Hippocampal formation (tissue), 2 donors: ENCODE measurements at places on chromosomes 6 and 20.

- DNase-seq, result no peak
Observed at GRCh38 chr6:161219680-161220079, 54.2 kb downstream of the AGPAT4 start.

DNA sequence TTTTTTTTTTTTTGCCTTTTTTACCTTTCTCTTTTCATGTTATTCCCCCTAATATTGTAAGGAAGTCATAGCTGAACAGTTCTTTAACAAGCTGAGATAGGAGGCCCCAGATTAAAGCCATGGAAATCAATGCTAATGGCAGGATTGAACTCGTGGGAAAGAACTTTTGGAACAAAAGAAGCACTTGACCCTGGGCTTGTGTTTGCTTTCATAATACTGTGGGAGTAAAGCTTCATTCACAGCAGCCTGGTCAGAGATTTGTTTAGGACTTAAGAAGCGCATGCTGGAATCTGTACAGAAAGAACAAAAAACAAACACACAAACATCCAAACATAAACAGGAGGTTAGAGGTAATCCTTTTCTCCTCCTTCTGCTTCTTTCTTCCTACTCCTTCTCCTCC, 5.1 kb downstream of the HEY2 start:
- DNase-seq, result no peak

- DNase-seq, result no peak
Observed at GRCh38 chr6:47718571-47718970, 20.2 kb downstream of the ADGRF4 start.

DNA sequence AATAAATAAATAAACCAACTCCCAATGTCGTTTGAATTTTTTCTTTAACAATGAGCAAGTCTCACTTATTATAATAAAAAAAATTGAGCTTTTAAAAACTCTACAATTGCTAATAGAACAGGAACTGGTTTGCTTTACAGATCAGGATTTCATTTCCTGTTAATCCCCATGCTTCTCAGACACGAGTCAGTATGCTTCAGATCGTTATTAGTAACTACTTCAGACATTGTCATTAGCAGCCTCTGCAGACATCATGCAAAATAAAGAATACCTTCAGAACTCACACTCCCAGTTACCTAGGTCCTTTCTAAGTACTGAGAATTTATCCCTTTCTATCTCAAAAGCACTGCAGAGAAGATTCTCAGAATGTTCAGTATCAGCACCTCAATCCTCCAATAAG, 10.0 kb upstream of the FAM210B start:
- no peak for DNase-seq

- no peak for DNase-seq
Observed at GRCh38 chr6:167695831-167696230, 130.9 kb upstream of the AFDN start.

GRCh38 chr20:50004229-50004628, 21.4 kb downstream of the SNAI1 start:
- DNase-seq, result no peak

DNA sequence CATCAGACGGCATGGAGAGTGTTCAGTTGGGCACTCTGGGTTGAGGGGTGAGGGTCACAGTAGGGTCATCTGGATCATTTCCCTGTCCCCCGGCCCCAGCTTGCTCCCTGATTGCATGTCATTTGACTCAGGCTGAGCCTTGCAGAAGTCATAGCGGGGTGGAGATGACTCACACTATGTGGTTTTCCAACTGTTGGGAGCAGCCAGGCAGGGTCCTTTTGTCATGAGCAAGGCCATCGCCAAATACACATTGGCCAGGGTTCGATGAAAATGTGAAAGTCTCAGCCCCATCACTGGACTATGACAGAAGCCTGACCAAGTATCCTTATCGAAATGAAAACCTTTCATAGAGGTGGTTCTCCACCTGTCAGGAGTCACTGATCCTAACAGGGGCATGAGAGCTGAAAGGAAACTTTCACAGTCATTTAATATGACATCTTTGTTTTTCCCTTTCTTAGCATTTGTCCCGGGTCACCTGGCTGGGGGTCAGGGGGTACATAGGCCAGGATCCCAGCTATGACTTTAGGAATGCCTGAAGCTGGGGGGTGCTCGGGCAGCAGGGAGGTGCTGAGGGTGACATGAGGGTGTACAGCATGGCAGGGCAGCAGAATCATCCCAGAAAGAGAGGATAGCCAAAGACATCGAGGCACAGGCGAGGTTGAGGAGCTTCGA, 70.2 kb upstream of the CD93 start:
- DNase-seq, result no peak

DNA sequence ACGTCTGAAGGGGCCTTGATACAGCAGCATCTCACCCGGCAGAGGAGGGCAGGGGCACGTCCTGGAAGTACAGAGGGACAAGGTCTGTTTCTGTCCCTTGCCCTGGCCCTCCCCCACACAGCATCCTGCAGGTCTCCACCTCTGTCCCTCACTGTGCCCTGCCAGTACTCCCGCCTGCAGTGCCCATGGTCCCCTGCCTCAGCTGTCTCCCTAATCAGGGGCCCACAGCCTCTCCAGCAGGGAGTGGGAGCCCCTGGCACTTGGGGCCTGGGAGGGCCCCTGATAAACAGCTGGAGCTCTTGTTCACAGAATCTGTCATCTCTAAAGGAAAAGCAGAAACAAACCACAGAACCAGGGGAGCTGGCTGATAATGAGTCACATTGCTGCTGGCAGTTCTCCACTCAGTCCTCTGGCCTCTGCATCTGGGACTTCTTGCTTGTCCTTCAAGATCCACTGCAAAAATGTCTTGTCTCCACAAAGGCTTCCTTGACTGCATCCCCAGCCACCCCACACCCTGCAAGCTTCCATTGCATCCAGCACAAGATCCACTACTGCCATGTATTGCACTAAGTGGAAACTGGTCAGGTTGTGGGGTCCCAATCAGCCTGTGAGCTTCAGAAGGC, 33.2 kb upstream of the TAF8 start:
- no peak for DNase-seq

GRCh38 chr6:149208134-149208601, 109.3 kb upstream of the TAB2 start:
- DNase-seq, result peak; percentile 58

DNA sequence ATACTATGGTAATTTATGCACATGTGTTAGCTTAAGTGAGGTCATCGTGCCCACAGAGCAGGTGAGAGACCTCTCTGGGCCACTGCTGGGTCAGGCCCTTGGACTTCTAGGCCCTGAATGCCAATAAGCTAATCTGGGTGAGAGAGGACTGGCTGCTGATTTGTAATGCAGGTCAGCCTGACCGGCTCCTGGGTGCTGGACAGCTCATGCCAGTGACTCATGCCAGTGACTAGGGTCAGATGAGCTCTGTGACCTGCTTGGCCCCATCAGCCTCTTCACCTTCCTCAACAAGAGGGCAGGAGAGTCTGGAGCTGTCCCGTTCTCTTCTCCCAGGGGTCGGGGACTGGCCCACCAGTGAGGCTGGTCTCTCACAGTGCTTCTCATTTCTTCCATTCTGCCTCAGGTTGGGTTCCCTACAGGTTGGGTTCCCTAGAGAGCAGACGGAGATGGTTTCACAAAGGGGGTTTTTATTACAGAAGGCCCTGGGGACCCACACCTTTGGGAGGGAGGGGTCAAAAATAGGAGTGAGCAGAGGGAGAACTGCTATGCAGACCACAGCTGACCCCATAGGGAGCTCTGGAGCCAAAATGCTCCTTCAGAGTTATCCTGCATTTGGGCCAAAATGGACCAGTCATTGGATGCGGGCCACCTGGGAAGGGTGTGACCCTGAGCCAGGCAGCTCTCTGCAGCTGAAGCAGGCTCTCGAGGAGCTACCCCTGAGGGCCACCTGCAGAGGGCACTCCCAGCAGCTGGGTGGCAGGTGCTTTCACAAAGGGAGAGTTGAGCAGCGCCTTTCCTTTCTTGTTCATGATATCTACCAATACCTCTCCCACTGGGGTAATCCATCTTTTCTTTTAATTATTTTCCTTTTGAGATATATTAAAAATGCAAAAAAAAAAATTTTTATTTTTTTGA, 2.2 kb upstream of the OXT start:
- DNase-seq, result no peak

DNA sequence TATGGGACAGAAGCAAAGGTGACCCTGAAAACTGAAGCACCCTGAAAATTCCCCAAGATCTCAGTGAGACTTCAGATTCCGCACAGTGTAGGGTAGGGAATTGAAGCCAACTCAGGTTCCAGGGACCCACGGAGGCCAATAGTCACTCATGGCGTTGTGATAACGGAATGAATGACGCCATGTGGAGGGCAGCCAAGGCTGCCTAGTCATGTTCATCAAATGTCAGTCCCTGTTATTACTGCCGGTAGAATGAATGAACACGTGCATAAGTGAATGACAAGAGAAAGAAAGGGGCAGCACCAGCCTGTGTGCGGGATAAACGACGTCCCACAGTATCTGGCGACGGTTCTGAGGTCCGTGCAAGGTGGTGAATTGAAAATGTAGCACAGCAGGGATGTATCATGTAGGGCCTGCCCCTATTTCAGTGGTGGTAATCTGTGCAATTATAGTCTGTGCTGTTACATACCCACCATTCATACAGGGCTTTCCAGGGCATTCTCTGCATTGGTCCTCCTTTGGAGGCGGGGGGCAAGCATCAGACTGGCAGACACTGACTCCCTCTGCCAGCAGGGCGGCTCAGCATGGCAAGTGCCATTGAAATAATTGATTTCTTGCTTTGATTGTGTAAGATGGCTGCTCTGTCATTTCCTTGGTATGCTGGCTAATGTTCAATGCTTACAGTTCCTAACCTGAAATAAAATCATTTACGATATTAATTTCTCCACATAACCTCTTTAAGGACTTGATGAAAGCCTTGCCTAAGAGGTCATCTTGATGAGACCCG, 386.9 kb downstream of the CDH4 start:
- DNase-seq, result no peak

- no peak for DNase-seq
Observed at GRCh38 chr6:33164665-33165373, 27.4 kb downstream of the COL11A2 start.

- DNase-seq, result no peak
Observed at GRCh38 chr6:167272696-167273379, 18.3 kb upstream of the UNC93A start.

DNA sequence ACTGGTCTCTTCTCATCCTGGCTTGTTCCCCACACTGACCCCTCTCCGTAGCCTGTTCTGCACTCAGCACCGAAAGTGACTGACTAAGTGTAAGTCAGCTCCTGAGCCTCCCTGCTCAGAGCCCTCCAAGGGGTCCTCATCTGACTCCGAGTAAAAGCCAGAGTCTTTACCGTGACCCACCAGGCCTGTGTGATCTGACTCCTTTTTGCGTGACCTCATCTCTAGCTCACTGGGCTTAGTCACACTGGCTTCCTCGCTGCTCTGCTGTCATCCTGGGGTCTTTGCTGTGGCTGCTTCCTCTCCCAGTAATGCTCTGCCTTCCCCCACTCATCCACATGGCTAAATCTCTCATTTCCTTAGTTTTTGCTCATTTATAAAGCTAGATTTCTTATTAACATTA, 116.6 kb downstream of the PLCB4 start:
- DNase-seq, result no peak

GRCh38 chr6:160004419-160005175, 35.7 kb downstream of the IGF2R start:
- no peak for DNase-seq

DNA sequence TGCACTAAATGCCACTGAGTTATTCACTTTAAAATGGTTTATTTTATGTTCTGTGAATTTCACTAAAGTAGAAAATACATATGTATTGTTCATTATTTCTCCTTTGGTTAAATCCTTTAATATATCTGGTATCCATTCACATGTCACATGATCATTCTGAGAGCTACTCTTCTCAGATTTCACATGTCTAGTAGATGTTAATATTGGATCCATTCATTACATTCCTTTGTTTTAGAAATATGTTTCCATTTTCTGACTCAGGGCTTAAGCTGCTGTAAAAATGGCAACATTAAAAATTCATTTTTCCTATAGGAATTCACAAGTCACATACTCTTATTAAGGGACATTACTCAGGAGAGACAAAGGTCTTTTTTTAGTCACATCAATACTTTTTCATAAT, 205.4 kb downstream of the ZFAND3 start:
- DNase-seq, result no peak

- no peak for DNase-seq
Observed at GRCh38 chr20:48846516-48847492, 19.0 kb upstream of the PREX1 start.

DNA sequence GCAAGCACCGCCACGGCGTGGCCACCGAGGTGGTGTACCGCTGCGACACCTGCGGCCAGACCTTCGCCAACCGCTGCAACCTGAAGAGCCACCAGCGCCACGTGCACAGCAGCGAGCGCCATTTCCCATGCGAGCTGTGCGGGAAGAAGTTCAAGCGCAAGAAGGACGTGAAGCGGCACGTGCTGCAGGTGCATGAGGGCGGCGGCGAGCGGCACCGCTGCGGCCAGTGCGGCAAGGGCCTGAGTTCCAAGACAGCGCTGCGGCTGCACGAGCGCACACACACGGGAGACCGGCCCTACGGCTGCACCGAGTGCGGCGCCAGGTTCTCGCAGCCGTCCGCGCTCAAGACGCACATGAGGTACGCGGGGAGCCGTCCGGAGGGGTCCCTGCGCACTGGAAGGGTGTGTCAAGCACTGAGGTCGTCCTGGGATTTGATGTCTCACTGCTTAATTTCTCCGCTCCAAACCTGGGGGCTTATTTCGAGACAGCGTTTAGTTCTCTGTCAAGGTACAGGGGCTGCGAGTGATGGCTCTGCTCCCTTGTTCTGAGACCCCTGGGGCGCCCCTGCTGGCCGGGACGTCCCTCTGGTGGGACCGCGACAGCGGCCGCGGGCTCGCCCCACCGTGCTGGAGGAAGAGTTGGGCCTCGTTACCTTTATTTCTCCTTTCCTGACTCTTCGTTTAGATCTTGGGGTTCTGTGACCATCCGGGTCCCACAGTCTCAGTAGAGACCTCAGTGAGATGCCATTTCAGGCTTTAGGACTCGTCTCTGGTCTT, 3.6 kb downstream of the GZF1 start:
- DNase-seq, result no peak

DNA sequence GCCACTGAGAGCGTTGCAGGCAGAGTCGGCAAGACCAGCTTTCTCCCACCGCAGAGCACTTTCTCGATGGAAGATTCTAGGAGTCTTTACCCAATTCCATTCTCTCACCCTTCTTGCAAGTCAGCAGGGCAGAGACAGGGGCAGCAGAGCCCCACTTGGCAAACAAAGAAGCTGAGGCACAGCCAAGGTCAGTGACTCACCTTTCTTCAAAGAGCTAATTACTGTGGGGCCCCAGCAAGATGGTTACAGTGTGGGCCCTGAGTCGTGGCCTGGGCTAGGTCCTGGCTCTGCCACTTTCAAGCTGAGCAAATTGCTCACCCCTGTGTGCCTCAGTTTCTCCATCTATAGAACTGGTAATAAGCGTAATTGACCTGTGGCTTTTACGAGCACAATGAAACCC, 277.0 kb downstream of the PREX1 start:
- DNase-seq, result no peak
